ENCODE measurements at places on chromosomes 1 and 21.

DNA sequence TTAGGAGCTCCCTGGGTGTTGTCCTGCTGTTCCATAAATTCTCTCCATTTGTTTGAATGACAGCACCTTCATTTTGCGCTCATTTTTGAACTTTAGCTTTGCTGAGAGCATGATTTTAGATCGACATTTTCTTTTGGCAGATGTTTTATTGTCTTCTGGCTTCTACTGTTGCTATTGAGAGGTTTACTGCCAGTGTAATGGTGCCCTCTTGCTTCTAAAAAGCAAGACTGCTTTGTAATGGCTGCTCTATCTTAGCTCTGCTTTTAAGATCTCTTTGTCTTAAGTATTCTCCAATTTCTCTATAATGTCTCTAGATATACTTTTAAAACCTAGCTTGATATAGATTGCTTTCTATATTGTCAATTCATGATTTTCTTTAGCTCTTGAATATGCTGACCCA, 27.8 kb downstream of the THEM4 start:
- DNase-seq: no peak

GRCh38 chr1:5648410-5649165, 343.6 kb downstream of the NPHP4 start:
- no peak for DNase-seq

DNA sequence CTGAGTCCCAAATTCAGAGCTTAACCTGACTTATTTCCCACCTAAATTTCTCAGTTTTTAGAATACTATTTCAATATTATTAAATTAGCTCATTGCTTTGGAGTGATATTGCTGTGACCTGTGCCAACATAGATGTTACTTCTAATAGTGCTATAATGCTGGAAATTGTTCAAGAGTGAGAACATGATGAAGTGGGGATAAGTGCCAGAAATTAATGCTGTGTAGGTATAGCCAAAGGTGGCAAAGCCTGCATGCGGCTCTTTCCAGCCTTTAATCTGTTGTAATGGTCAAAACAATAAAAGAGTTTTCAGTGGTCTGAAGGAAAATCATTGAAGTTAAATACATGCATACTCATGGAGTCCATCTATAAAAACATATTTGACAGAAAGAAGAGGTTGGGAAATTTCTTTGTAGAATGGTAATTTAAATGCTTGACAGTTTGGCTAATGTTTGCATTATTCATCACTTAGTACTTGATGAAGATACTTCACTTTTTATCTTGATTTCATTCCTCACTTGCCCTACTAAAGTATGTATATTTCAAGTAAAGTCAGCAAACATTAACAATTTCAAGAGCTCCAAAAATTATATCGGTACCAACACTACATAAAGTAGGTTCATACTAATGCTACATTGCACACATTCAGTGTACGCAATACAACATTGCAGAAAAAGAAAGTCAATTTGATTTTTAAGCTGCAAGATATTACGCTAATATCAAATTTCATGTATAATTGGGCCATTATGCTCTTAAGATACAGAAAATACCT, 82.1 kb downstream of the OLFM3 start:
- DNase-seq: no peak

- no peak for DNase-seq
These were observed 36.0 kb downstream of the ALG6 start for GRCh38 chr1:63403386-63403785.

- no peak for DNase-seq
These were observed 7.6 kb downstream of the NHLH1 start for GRCh38 chr1:160374306-160375110.

DNA sequence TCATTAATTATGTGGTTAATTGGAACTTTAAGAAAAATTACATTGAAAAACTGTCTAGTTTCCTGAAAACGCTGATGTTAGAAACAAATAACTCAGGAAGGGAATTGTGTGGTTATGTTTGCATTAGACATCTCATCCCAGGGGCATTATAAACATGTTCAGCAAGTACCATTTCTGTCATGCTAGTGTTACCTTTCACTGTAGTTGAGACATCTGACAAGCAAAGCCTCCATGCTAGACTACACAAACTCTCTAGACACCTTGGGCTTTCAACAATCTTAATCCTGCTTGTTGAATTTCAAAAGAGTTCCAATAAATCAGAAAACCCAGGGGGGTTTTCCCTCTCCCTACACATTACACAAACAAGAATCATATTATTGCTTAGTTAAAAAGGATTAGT, 536.8 kb downstream of the KCNT2 start:
- no peak for DNase-seq

- DNase-seq: no peak
These were observed 8.4 kb downstream of the CEPT1 start for GRCh38 chr1:111148376-111148881.

DNA sequence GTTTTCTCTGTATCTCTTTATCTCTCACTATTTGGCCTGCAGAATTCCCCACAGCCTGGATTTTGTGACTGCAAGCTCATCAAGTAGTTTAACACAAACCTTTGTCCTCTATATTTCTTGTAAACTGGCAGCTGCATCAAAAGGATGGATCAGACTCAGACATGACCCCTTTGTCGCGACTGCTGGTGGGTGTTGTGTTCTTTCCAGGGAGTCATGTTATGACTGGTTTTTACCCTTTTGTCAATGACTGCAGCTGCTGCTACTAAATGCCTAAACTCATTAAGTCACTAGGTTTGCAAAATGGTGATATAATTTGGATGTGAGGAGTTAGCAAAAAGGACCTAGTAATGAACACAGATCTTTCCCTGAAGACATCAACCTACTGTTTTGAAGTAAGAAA, 10.2 kb upstream of the TOMM20 start:
- DNase-seq: no peak

- no peak for DNase-seq
These were observed 24.4 kb upstream of the DUSP23 start for GRCh38 chr1:159756397-159756796.

DNA sequence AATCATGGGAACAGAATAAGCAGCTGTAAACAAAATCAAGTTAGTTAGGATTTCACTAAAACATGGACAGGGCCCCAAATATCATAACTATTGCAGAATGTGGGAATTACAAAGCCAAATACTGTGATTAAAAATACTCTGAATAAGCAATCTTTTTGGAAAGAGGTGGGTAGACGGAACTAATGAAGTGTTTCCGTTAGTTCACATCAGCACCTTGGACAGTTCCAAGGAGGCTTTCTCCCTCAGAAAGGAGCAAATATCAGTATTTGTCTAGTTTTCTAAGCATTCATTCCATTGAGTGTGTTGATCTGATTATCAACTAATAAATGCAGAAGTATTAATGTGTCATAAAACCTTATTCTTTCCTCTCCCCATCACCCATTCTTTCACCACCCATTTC, 97.4 kb downstream of the FAM78B start:
- DNase-seq: no peak

DNA sequence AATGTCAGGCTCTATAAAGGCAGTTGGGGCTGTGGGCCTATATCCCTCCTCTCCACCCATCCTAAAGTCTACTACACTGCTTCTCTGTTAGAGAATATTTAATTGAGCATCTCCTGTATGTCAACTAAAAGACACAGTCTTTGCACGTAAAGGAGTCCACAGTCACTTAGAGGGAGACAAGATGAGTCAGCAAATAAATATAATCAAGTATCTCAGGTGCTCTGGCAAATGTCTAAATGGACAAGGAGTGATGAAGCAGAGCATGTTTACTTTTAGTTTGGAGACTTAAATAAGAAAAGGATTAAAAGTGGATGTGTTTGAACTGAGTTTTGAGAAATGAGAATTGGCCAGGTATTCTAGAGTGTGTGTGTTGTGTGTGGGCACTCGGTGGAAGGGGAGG, 41.8 kb upstream of the RAP1A start:
- no peak for DNase-seq

- DNase-seq: no peak
These were observed 8.2 kb upstream of the RNF223 start for GRCh38 chr1:1082239-1082775.

DNA sequence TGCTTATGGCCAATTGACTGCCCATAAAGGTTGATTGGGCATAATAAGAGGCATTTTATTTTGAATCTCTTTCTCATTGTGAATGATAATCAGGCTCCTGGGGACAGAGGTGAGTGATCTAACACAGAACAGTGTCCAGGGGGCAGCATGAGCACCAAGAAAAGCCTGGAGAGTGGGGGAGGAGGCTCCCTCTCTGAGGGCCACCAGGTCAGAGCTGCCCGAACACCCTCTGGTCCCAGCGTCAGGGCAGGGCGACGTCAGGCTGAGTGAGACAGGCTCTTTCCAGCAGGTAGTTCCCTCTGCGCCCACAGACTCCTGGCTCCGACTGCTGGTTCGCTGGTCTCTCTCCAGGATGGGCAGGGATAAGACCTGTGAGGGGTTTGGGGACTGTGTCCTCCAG, 250.2 kb upstream of the C1orf174 start:
- DNase-seq: no peak

- no peak for DNase-seq
These were observed 118.2 kb downstream of the FAF1 start for GRCh38 chr1:50841791-50842387.

- DNase-seq: no peak
These were observed 20.5 kb downstream of the SYT2 start for GRCh38 chr1:202689493-202690342.

GRCh38 chr1:41005876-41006275, 15.6 kb downstream of the SLFNL1 start:
- no peak for DNase-seq

- DNase-seq: no peak
These were observed 3.1 kb downstream of the ENO1 start for GRCh38 chr1:8875216-8875861.

DNA sequence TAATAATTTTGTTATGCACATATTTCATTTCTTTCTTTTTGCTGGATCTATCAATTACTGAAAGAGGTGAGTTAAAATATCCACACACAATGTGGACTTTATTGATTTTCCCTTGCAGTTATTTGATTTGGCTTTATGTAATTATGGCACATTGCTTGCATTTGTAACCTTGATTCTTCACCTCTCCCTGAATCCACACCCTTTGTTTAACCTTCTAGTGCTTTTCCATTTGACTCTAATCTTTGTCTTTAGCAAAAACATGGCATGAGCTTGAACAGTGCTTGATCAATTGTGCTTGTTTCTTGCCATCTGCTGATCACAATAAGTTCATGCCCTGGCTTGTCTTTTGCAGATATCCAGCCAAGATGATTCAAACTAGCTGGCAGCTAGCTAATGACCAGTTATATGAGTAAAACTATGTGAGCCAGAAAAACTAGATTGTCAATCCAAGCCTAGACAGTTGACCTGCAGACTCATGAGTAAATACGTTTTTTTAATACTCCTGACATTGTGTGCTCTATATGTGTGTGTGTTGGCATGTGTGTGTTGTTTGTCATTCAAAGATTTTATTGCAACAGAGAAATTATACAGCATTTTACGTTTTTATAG, 899.2 kb downstream of the NCAM2 start:
- no peak for DNase-seq

GRCh38 chr21:44817914-44818639, at the start of gene SUMO3:
Gene SUMO3 (minus strand): TSS chr21:44818062. CDS start chr21:44817968, 94 bp downstream.
- no peak for DNase-seq

DNA sequence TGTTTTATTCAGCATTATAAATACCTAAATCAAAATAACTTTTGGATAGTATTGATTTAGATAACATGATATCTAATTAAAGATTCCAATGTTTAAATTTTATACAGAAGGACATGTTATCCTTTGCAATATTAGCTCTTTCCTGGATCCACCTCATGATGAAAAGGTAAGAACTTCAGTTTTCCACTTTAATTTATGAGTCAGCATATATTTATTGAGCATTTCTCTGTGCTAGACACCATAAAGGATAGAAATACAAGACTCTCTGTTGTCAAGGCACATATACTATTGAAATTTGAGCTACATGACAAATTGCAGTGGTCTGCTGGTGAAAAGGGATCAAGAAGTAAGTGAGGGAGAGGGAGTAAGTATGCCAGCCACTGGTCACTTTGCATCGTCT, 68.1 kb upstream of the EXO1 start:
- no peak for DNase-seq
